ENCODE measurements at places on chromosomes 5 and 9.

GRCh38 chr9:5586391-5586802 lies 42.5 kb upstream of the RIC1 start:
- DNase-seq, result no peak

- DNase-seq, result no peak
Observed at GRCh38 chr9:80842389-80842788, 847.0 kb downstream of the TLE1 start.

DNA sequence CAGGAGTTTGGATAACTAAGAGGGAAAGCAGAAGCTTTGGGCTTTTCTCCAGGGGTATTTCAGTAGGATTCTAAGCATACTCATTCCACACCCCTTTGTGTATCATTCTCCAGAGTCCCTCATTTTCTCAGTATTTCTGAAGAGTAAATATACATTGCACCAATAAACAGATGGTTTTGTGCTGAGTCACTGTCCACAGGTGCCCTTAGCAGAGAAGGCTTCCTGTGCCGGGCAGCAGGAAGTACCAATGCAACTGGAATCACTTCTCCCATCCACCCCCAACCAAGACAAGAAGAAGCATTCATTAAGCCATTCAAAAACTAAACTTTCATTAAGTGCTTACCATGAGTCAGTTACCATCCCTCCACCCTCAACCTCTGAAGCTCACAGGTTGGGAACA lies 3.6 kb upstream of the CCNJL start:
- DNase-seq, result peak; percentile 90

- DNase-seq, result no peak
Observed at GRCh38 chr5:125085797-125086505, 339.5 kb upstream of the ZNF608 start.

DNA sequence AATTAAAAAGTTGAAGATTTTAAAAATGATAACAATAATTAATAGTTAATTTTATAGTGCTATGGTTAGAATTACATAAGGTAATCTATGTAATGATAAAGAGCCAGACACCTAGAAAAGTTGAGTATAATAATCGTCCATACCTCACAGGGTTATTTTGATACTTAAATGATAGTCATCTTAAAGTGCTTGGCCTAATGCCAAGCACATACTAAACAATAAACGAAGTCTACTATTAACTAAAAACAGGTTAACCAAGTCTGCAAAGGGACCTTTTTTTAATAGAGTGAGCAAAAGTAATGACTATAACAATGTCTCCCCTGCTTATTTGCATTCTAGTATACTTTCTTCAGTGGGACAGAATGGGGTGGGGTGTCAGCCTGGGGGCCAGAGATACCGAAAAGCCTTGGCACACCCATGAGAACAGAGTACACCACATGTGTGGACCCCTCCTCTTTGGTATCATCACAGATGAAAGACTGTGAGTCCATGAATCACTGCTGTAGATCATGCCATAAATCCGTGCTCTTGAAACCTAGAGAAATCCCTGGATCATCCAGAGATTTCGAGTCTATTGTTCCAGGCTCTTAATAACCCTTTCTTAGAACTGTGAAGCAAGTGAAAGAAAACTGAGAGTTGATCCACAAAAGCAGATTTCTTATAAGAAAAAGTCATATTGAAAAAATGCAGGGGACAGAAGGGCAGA lies 249.5 kb downstream of the PRELID2 start:
- no peak for DNase-seq
